ENCODE measurements at places on chromosomes 12 and 14. TPM values are rescaled to one million over a fixed set of nuclear protein-coding genes. Genes with fewer than 3 reads are reported as not detected.

LRRC10 gene
- total RNA-seq, result not detected

RAB2B gene
- 9.8 TPM for total RNA-seq

KIF5A gene
- total RNA-seq, result 14.2 TPM

HSPB8 gene
- 0.13 TPM for total RNA-seq

GRCh38 chr12:14252697-14253096 lies 112.8 kb upstream of the ATF7IP start:
- no peak for DNase-seq

GRCh38 chr12:6264402-6265037 lies 46.0 kb upstream of the PLEKHG6 start:
- no peak for DNase-seq

GRCh38 chr14:102500158-102500662 lies 9.4 kb downstream of the ANKRD9 start:
- DNase-seq, result peak; percentile 34

GRCh38 chr14:60707858-60708257 lies 16.3 kb downstream of the SIX4 start:
- DNase-seq, result no peak

DNA sequence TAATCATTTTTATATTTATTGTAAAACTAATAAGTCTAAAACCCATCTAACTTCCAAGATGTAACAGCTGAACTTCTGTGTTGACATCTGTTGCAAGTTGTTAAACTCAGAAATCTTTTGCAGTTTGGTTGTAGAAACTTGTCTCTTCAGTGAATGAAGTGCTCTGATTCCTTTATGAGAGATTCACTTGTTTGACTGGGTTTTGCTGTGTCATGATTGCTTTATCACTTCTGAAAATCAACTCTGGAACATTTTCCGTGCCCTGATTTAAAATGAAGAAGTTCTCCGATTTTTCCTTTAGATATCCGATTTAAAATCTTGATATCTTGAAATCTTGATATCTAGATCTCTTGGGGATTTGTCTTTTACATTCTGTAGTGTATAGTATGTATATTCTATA lies 65.1 kb downstream of the DIP2B start:
- DNase-seq, result no peak

- no peak for DNase-seq
These were observed 28.2 kb downstream of the PALS1 start for GRCh38 chr14:67269298-67270060.

DNA sequence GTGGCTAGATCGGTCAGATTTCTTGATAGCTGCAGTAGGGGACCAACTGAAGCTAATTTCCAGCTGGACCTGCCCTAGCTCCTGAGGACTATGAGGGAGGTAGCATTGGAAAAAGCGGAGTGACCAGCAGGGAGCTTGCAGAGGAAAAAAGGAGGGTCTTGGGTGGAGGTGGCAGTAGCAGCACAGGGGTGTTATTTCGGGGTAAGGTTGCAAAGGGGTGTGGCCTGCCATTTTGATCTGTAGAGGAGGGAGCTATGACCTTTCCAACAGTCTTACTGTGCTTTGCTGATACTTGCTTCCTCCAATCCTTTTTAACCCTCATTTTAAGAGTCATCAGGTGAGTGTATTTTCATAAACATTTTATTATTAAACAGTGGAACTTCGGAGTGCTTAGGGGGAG lies 83.8 kb upstream of the NRXN3 start:
- no peak for DNase-seq

DNA sequence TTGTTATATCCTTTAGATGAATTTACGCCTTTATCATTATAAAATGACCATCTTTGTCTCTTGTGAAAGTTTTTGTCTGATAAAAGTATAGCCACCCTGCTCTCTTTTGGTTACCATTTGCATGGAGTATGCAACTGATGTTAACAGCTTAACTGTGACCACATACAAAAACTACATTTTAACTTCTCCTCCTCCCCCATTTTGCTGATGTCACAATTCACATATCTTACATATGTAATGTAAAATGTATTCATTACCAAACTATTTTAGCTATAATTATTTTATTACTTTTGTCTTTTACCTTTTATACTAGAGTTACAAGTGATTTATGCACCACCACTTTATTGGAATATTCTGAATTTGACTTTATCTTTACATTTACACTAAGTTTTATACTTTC lies 184.5 kb upstream of the NPAS3 start:
- no peak for DNase-seq

- no peak for DNase-seq
These were observed 10.1 kb downstream of the LTB4R start for GRCh38 chr14:24321212-24321975.

DNA sequence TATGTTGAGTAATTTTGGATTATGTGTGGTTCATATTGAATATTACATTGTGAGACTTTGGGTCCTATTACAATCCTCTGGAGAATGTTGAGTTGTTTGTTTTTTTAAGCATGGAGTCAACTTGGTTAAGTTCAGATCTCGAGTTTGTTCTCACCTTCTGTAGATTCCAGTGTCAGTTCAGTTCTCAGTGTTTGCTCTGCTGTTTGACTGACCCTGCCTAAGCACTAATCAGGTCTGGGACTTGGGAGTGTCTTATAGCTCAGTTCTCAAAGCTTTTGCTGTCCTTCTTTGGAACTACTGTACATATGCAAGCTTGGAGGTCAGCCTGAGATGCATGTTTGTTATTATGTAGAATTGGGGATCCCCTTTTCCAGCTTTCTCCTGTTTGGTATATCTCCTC lies 63.1 kb downstream of the DIP2B start:
- no peak for DNase-seq

DNA sequence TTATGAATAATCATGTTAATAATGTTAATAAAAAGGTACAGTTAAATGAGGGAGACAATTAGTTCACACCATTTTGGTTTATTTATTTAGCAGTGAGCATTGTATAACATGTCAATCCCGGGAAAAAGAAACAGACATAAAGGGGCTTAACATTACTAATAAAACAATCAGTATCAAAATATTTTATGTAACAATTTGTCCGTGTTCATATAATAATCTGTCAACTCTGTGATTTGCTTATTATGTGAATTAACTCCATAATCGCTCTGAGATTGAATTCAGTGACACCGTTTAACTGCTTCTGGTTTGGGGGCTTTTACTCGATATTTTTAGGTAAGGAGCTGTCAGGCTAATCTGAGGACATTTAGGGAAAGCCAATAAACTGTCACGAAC lies 95.8 kb upstream of the HMGA2 start:
- no peak for DNase-seq

DNA sequence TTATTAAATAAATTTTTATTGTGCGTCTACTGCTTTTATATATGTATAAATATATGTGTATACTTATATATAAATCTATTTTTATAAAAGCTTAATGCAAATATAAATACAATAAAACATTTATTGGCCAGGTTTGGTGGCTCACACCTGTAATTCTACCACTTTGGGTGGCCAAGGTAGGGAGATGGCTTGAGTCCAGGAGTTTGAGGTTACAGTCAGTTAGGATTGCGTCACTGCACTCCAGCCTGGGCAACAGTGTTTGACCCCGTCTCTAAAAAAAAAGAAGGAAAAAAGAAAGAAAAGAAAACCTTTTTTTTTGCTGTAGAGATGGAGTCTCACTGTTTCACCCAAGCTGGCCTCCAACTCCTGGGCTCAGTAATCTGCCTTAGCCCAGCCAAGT lies 20.9 kb downstream of the ACTR6 start:
- no peak for DNase-seq

GRCh38 chr12:20211981-20212421 lies 156.3 kb upstream of the PDE3A start:
- DNase-seq, result no peak

- no peak for DNase-seq
These were observed 10.2 kb downstream of the KITLG start for GRCh38 chr12:88570103-88570502.
